ENCODE measurements at places on chromosomes 6 and 20.

- DNase-seq: no peak
Observed at GRCh38 chr20:2305946-2306345, 10.1 kb downstream of the TGM3 start.

DNA sequence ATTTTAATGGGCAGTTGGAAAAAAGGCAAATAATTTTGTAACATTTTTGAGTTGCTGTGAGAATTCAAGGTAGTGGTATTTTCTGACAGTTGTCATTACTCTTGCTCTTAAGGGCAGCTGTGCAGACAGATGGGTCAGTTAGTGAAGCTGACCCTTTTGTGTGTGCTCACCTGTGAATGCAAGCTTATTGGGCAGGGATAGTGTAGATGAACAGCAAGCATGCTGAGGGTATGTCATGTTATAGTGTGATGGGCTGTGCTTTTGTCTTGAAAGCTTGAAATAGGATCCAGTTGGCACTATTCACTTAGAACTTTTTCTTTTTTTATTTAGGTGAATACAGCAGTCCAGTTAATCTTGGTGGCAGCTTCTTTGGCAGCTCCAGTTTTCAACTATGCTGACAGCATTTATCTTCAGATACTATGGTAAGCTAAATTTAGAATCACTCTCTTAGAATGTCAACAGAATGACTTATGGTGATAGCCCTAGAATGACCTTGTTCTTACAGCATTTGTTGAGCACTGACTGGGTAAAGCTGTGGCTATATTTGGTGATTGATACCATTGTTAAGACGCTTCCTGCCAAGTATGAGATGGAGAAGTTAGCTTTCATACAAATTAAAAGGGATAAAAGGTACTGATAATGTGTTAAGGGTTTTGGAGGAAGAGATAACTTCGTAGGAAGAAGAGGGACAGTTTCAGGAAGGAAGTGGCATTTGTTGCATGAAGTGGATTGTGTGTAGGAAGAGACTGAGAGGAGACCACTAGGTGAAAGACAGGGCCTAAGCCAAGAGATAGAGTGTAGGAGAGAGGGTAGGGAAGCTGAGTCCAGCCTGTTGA, 19.5 kb downstream of the LRRN4 start:
- DNase-seq: no peak

GRCh38 chr6:46293641-46294316, 123.0 kb upstream of the ENPP5 start:
- DNase-seq: no peak

GRCh38 chr6:71510057-71510713, 221.6 kb downstream of the OGFRL1 start:
- peak; percentile 28 for DNase-seq

DNA sequence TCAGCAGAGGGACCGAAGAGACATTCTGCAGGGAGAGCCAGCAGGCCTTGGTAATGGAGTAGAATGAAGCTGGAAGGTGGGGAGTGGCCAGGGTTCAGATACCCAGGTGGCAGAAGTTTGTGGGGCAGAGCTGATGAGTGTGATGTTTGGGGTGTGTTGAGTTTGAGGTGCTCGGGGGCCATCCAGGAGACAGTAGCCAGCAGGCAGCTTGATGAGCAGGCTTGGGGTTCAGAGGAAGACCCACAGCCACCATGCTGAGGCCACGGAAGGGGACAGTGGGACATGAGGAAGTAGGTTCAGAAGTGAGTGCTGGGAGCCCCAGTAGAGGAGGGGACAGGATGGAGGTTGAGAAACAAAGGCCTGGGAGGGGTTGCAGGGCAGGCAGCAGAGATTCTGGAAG, 11.1 kb upstream of the FOXS1 start:
- no peak for DNase-seq

- DNase-seq: no peak
Observed at GRCh38 chr6:143337201-143337949, 113.1 kb downstream of the ADAT2 start.

DNA sequence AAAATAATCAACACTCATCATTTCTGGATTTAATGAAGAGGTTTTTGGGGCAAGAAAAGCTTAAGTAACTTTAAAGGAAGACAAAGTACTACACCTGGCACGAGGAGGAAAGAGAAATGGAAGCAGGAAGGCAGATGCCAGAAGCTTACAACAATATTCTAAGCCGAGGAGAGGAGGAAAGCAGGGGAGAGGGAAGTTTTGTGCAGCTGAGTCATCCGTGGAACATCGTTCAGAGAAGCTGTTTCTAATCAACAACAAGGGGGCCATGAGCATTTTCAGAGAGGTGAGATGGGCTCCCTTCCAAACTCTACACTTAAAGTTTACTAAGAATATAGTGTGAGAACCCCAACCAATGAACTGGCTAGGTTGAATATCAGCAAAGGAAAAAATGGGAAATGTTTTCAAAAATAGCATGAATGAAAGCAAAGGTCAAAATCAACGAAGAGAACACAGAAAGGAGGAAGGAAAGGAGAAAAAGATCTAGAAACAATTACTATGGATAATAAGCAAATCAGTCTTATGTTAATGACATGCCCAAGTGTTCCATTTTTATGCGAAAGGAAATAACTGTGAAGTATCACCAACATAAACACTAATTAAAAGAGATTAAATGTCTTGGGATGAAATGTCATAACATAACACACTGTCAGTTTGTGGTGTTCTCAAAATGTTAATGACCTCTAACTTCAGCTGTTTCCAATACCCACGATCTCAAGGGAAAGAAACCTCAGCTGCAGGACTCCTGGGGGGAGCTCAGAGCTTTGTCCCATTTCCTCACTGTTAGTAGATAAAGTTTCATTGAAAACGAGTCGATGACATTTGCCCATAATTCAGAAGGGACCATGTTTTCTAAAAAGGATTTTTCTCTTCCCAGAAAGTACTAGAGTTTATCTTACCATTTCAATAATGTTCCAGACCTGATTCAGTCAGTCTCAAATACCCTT, 203.4 kb upstream of the STXBP5 start:
- DNase-seq: no peak
